Muscle of leg (tissue), 16 donors: ENCODE measurements at places on chromosomes 12 and 14.

DNA sequence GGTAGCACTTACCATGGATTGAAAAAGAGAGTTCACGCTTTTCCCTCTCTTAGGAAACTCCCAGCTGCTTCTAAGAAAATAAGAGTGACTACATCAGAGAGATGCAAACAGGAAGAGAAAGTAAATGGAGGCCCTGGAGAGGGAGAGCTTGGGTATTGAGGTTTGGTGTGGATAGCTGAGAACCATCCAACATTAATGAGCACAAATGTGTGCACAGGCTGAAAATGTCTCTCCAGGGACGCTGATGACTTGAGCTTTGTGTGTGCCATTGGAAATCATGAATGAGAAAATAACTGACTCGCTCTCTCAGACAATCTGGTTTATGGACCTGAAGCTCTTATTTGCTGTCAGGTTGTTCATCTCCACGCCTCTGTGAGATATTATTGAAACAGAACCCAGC, 318.8 kb downstream of the NRXN3 start:
- DNase-seq: no peak

GRCh38 chr12:69779928-69780327, 41.3 kb downstream of the RAB3IP start:
- DNase-seq: peak; percentile 1

- DNase-seq: peak; percentile 51
These were observed 15.0 kb upstream of the NR2C1 start for GRCh38 chr12:95088379-95088778.

DNA sequence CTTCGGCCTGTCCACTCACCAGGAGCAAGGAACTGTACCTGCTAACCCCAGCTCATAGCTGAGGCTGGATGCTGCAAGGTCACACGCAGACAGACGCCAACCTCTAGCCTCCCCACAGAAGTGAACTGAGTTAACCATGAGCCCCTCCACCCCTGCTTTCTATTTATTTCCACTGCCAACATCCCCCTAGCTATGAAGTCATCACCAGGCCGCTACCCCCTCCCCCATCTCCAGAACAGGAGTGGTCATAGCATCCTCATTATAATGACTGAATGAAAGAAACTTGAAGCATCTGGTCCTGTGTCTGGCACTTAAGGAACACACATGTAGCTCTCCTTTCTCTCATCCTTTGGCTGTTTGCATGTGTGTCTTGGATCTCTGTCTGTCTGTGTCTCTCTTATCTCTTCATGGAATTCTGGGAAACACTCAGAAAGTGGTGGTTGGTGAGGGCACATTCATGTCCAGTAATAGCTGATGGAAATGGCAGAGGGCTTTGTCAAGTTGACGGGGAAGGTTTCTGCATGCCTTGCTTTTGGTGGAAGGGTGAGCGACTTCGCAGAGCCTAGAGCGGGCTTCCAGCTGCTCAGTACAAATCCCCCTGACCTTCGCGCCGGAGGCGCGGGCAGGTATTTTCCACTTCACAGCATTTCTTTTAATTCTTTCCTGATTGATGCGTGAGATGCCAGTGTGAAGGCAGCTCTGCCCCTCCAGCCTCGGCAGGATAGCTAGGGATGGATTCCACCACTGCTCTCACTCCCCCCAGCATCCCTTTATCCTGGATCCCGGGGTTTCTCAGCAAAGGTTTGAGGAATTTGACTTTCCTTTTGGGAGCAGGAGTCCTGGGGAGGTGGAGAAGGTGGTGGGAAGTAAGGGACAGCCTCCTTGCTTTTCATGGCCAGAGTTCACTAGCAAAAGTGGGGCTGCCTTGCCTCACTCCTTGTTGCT, 198.2 kb downstream of the CHST11 start:
- DNase-seq: no peak

GRCh38 chr12:111766608-111767361, at the start of gene ALDH2:
Gene ALDH2 (plus strand): TSS chr12:111766933. CDS start chr12:111766983, 50 bp downstream.
- DNase-seq: peak; percentile 89

DNA sequence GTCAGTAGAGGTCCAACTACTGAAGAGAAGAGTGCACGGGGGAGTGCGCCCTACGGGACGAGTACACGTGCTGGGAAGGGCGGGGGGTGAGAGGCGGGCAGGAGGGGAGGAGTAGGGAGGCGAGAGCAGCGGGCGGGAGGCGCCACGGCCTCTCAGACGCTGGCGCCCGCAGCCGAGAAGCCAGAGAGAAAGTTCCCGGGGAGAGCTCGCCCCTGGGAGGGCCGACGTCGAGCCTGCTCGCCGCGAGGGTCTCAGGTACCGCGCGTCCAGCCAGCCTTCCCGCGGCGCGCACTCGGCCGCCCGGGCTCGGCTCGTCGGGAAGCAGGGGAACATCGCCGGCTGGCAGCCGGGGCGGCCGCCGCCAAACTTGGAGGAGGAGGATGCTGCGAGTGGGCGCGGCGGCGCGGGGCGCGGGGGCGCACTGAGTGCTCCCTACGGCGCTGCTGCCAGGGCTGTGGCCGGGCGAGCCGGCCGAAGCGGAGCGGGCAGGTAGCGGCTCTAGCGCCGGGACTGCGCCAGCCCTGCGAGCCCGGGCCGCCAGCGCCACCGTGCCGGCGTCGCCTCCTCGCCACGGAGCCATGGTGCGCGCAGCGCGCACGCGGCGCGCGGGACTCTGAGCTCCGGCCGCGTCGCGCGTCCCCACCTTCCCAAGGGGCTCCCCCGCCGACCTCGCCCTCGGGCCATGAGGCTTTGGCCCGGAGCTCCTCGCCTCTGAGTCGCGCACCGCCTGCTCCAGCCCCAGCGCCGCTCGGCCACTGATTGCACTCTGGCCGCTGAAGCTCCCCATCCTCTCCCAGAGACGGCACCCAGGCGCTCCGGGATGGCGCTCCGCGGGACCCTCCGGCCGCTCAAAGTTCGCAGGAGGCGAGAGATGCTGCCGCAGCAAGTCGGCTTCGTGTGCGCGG, at the start of gene SLC24A4:
Gene SLC24A4, plus strand, starts transcription at position 155 of the 905 bp plus-strand sequence. Its CDS starts 666 bp downstream, at position 821.
- DNase-seq: peak; percentile 60

- DNase-seq: no peak
These were observed 108.3 kb downstream of the NUAK1 start for GRCh38 chr12:106030210-106031071.

DNA sequence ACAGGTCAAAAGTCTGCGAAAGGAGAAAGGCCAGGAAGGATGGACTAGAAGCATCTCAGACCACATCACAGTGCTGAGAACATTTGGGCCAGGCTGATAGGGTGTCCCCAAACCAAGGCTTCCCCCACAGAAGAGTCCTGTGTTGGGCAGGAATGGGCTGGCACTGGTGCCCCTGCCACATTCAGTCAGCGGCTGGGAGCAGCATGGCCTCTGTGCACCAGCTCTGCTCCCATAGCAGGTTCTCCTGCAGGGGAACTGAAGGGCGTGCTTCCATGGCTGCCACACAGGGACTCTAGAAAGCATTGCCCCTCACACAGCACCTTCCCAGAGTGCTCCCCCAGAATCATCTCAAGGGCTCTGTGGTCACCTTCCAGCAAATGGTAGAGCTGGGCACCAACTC, 17.5 kb downstream of the EVL start:
- DNase-seq: no peak

GRCh38 chr12:116384691-116385485, 107.4 kb upstream of the MED13L start:
- DNase-seq: no peak

- DNase-seq: no peak
These were observed 406.4 kb downstream of the CCER1 start for GRCh38 chr12:90548595-90548994.

GRCh38 chr12:93130366-93131054, 201.4 kb upstream of the EEA1 start:
- DNase-seq: peak; percentile 43

GRCh38 chr12:53695152-53696145, 19.6 kb upstream of the ATP5MC2 start:
- peak; percentile 26 for DNase-seq

DNA sequence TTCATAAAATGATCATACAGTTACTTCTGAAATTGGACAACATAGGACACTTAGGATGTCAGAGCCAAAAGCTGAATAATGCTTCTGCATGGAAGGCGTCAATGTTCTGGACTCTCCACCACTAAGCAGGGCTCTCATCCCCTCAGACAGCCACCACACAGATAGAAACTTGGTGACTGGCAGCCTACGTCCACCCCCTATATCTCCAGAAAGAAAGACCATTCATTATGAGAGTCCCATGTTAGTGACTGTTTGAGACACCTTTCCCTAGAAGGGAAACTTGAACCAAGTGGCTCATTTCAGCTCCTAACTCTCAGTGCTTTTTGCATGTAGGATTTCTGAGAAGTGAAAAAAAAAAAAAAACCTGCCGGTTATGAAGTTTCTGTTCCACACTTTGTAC, 251.0 kb upstream of the FKBP4 start:
- no peak for DNase-seq

DNA sequence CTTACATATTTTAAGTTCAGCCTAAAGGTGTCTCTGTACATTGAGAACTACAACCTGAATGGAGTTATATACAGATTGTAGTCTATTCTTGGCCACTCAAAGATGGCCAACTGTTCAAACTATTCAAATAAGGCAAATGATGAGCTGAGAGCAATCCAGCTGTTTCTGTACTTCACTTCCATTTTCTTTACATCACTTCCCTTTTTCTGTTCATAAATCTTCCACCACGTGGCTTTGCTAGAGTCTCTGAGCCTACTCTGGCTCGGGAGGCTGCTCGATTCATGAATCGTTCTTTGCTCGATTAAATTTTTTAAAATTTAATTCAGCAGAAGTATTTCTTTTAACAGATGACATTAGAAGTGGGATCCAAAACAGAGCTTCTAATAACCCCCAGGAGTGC, 879.7 kb downstream of the GALC start:
- DNase-seq: no peak

- no peak for DNase-seq
These were observed 24.6 kb upstream of the SCFD1 start for GRCh38 chr14:30597504-30597903.

- DNase-seq: peak; percentile 65
These were observed 1212.0 kb downstream of the GALC start for GRCh38 chr14:86780876-86781510.

DNA sequence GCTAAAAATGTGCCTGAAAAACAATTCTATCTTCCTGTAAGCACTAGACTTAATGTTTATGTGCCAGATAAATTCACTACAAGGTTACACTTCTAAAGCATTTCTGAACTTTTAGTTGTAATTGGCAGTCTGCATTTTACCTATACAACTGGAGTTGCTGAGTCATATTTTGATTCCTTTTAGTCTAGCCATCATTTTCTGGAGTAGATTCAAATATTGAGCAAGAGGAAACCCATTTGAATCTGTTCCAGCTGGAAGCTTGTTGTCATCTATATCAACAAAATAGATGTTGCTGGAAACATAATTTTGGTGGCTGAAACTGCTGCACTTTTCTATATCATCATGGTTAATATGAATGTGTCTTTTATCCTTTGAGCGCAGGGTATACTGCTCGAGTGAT, 122.2 kb upstream of the CCDC175 start:
- DNase-seq: peak; percentile 13

DNA sequence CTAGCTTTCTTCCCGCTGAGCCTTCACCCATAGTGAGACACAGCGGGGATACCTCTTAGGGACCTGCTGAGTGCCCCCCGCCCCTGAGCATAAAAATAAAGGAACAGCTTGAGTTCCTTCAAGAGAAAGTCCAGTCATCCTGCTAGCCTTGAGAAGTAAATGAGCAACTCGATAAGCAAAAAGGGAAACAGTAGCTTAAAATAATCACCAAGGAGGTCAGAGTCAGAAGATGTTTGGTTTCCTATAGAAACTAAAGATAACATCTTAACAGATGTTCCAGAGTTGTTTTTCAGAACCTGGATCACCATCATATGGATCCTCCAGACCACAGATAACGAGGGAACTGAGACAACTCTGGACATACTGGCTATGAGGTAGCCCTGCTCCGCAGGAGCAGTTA, 94.0 kb downstream of the BCAT1 start:
- DNase-seq: peak; percentile 35

GRCh38 chr12:124754949-124755800, 108.5 kb downstream of the SCARB1 start:
- DNase-seq: peak; percentile 93

GRCh38 chr12:118175823-118176447, 40.0 kb downstream of the PEBP1 start:
- peak; percentile 21 for DNase-seq

GRCh38 chr14:50353126-50353525, 41.0 kb downstream of the DMAC2L start:
- DNase-seq: peak; percentile 41

GRCh38 chr14:39781466-39781865, 349.2 kb upstream of the FBXO33 start:
- no peak for DNase-seq

GRCh38 chr12:82745063-82745674, 58.5 kb downstream of the TMTC2 start:
- no peak for DNase-seq

- DNase-seq: peak; percentile 71
These were observed 1.9 kb downstream of the BMP4 start for GRCh38 chr14:53954551-53955228.

DNA sequence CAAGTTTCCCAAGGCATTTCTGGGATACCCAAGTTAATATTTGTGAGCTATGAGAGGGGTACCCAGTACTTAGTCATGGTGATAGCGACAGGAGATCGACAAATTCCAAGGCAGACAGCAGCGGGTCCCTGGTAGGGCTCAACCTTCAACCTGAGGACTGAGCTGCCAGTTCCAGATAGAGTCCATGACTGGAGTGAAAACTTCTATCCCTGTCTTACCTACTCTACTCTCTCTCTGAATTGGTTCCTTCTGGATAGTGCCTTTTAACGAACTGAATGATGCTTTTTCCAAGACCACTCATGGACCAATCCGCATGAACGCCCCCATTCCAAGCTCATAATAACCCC, 76.9 kb upstream of the ALG10 start:
- DNase-seq: no peak

DNA sequence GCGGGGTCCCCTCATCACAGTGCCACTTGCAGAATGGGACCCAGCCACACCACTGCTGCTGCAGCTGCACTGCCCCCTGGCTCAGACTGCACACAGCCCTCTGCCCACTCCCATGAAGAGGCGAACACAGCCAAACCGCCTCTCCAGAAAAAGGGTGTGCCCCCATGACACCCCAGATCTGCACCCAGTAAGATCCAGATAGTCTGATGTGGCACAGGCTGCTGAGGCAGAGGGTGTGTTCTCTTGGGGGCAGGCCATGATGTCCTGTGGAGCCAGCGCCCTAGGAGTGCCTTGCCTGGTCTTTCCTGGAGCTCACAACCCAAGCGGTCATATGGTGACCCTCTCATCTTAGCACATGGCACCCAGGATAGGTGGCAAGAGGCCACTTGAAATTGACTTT, 44.4 kb downstream of the SLC8B1 start:
- DNase-seq: no peak

DNA sequence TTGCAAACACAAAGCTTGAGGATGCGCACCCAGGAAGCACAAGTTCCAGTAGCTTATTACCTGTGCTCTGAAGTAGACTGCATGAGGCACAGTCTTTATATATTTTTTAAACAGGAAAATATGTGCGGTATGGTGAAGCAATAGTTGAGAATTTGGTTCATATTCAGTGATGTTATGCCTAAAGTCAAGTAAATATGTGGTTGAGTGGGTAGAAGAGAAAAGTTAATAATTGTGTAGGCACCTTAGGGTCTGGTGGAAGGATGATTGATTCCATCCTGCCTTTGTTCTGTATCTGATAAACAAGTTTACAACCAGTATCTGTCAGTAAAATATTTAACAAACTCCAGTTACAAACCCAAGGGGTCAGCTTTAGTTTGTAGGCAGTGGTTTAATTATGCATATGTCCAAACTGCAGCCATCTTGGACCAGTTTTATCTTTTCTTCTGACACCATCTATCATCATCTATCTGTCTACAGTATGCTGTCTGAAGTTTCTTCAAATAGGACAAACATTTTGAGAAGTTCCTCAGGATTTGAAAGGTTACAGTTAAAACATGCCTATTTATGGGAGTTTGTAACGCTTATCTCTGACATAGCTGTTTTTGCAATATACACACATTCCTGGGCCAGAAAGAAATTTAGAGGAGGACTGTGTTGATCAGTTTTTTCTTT, 10.8 kb downstream of the SINHCAF start:
- DNase-seq: no peak
